Mesothelial cell of epicardium (in vitro differentiated cells): ENCODE measurements at places on chromosomes 11 and 22.

DNA sequence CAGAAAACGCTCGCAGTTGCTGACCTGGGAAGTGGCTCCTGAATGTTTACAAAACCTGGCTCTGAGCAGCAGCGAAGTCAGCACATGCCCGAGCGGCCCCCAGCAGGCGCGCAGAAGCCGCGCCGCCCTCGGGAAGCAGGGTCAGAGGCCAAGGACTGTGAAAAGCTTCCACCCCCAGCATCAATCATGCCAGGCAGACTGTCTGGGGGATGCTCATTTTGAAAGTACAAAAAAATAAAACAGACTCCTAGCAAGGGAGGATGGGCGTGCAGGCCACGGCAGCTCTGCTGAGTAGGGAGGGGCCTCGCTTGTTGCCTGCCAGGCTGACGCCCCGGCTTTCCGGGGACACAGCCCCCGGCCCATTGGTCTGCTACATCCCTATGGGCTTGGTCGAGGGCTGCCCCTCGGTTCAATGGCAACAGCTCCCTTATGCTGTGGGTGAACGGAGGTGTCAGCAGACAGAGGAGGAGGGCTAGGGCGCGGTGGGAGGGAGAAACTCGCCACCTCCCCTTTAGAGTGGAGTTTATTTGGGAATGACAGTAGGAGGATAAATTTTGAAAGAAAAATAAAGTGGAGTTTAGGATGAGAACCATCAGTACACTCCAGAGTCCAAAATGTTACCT lies 37.7 kb upstream of the GNB1L start:
- no peak for DNase-seq

GRCh38 chr11:106292526-106292925 lies 215.1 kb downstream of the AASDHPPT start:
- no peak for DNase-seq

- no peak for DNase-seq
These were observed 41.5 kb upstream of the HSPA8 start for GRCh38 chr11:123103326-123103980.

DNA sequence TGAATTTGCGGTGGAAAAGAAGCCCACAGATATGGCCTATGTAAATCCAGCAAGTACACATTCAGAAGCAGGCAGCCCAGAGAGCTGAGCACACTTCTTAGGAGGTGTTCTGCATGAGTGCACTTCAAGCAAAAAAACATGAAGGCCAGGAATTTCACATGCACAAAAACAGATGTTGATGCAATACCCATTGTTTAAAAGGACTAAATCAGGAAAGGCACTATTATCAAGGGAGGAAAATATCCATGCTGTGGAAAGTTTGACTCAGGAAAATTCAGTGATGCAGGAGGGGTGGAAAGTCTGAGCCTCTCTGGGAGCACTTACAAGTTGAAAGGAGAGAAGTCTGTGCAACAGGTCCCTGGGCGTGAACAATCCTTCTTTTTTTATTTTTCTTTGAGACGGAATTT lies 15.8 kb upstream of the CARS1 start:
- DNase-seq: no peak

DNA sequence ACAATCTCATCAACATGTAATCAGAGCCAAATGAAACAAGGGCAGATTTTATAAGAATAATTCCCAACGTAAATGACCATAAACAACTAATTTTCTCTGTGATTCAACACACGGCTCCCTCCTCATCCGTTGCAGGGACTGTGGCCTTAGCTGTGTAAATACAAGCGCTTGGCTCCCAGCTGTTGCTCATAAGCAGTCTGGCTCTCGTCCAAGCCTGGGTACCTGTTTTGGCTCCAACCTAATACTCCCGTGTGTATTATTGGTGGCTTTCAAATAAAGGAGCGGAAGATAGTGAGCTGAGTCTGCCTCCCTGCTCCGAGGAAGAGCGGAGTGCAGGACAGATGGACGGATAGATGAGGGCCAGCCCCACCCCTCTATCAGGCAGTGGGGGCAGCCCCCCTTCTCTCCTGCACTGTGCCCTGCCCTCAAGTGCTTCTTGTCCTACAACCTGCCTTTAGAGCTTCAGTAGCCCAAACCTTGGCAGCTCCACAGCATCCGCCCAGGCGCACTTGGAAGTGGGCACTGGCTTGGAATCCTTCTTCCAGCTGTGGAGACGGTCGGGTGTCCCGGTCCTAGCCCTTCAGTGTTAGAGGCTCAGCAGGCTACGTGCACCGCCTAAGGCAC lies 670.9 kb downstream of the BRD1 start:
- no peak for DNase-seq

DNA sequence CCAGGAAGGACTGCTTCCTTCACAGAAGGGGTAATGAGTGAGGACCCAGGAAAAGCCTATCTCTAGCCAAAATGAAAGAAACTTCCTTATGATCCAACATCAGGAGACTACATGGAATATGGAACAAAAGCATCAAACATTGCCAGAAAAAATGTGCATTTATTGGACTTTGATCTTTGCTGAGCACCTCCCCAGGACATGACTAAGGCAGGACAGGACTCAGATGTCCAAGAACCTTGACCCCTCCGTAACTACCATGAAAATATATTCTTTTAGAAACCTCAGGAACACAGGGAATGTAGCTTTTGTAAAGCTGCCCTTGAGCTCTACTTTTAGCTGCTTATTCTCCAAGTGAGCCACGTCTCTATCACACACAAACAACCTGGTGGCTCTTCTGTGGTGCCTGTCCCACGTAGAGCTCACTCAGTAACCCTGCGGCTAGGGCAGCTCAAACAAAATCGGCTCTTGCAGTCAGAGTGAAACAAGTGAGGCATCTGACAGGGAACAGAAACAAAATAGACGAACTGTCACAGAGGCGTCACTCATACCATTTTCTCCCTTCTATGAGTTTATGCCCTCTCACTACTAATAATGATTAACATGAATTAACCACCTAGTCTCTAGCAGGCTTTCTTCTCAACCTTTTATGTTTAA lies 471.5 kb upstream of the API5 start:
- DNase-seq: no peak

DNA sequence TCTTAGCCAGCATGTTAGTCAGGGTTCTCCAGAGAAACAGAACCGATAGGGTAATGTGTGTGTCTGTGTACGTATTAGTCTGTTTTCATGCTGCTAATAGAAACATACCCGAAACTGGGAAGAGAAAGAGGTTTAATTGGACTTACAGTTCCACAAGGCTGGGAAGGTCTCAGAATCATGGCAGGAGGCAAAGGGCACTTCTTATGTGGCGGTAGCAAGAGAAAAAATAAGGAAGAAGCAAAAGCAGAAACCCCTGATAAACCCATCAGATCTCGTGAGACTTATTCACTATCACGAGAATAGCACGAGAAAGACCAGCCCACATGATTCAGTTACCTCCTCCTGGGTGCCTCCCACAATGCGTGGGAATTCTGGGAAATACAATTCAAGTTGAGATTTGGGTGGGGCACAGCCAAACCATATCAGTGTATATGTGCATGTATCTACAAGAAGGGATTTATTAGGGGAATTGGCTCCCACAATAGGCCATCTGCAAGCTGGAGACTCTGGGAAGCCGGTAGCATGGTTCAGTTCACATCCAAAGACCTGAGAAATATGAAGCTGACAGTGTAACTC lies 173.7 kb upstream of the NECTIN1 start:
- no peak for DNase-seq

DNA sequence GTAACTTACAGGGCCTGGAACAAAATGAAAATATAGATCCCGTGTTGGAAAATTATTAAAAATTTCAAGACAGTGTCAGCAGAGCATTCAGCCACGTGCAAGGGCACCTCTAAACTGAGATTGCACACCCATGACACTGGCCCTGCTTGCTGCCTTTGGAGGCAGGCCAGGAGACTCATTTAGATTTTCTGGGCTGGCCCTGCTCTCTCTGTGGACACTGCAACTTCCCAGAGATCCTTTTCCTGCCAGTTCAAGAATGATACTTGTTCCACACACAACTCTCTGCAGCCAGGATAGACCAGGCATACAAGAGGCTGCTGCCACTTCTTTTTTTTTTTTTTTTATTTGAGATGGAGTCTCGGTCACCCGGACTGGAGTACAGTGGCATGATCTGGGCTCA lies 56.7 kb upstream of the PTPRJ start:
- no peak for DNase-seq

GRCh38 chr11:66418168-66418985 lies 2.5 kb upstream of the NPAS4 start:
- peak; percentile 80 for DNase-seq

DNA sequence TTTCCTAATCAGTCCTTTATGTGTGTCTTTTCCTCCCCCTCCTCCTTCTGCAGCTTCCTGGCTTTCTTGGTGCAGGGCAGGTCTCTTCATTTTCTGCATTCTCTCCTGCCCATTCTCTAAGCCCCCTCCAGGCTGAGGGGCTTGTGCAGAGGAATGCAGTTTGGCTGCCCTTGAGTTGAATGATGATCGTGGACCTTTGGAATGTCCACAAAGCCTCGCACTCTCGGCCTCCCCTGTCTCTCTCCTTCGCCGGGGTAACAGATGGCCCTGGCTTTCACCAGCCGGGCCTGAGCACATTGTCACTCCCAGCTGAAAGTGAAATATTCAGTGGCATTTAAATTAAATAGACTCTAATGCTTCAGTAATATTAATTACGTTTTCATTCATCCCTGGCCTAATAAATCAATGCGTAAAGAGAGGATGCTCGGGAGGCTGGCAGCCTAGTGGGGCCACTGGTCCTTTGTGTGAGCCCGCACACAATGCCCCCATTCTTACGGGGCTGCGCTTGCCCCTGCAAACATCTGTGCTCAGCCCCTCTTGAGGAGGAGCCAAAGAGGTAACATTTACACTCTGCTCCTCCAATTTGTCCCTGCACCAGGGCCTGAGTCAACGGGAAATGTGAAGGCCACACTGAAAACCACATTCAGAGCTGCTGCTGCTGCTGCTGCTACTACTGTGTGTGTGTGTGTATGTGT lies 64.9 kb upstream of the PAX6 start:
- DNase-seq: no peak

DNA sequence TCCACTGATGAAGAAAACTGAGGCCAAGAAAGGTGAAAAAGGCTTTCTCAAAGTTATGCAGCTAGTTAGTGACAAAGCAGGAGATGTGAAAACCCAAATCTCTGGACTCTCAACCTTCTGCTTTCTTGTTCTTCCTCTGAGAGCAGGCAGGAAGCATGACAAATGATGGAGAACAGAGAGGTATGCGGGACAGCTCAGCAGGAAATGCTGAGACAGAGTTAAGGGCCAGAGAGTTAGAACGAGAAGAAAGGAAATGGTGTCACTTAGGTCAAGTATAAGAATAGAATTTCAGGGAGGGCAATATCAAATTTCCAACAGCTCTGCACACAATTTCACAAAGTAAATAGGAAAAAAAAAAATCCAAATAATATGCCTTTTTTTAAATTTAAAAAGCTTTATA lies 67.6 kb upstream of the ARHGAP42 start:
- DNase-seq: no peak

GRCh38 chr11:58628446-58628845 lies 6.0 kb downstream of the CNTF start:
- no peak for DNase-seq
